ENCODE measurements at places on chromosomes 7 and 10.

GRCh38 chr10:16348891-16349290 lies 87.9 kb upstream of the PTER start:
- DNase-seq: no peak

GRCh38 chr10:29109707-29110571 lies 178.9 kb upstream of the LYZL1 start:
- DNase-seq: no peak

GRCh38 chr7:104980841-104981671 lies 32.9 kb upstream of the KMT2E start:
- DNase-seq: no peak

- no peak for DNase-seq
Measured at GRCh38 chr10:50322077-50322476, 70.8 kb upstream of the ASAH2 start.

- DNase-seq: no peak
Measured at GRCh38 chr7:2033586-2034135, 199.1 kb downstream of the MAD1L1 start.

GRCh38 chr10:71045936-71046335 lies 157.6 kb upstream of the PCBD1 start:
- no peak for DNase-seq

Measured in activated T-cell treated with anti-CD3 and anti-CD28 coated beads for 4 hours (primary cell).